Articular chondrocyte of knee joint (primary cell): ENCODE measurements at places on chromosomes 11 and 22. TPM values are rescaled to one million over a fixed set of nuclear protein-coding genes. Genes with fewer than 3 reads are reported as not detected.

E2F8 gene
- total RNA-seq, result 0.52 and 1.1 TPM in 2 replicates

WNT11 gene
- 0.52 and 1.5 TPM in 2 replicates for total RNA-seq

RPS6KB2 gene
- total RNA-seq, result 33.2 and 35.3 TPM in 2 replicates

OR5AR1 gene
- total RNA-seq, result not detected in 2 replicates

OR51B5 gene
- 0.11 and 0.26 TPM in 2 replicates for total RNA-seq

FKBP2 gene
- 32.5 and 35.7 TPM in 2 replicates for total RNA-seq

GRIK4 gene
- 0.11 and 0.13 TPM in 2 replicates for total RNA-seq

UPB1 gene
- total RNA-seq, result not detected in 2 replicates

TNNT3 gene
- total RNA-seq, result 0.43 TPM in 1 of 2 replicates, not detected in the other

ADAMTS8 gene
- total RNA-seq, result under 0.01 TPM in 1 of 2 replicates, not detected in the other

PRG2 gene
- 0.11 TPM in 1 of 2 replicates, not detected in the other for total RNA-seq

PHLDA2 gene
- total RNA-seq, result 3.1 and 3.9 TPM in 2 replicates

XNDC1N gene
- total RNA-seq, result 6.1 and 6.8 TPM in 2 replicates

APOA1 gene
- not detected in 2 replicates for total RNA-seq

DEPDC7 gene
- 15.5 and 20.8 TPM in 2 replicates for total RNA-seq

KCNC1 gene
- not detected in 2 replicates for total RNA-seq

EPS8L2 gene
- 26.9 and 28.9 TPM in 2 replicates for total RNA-seq

RHBDD3 gene
- 22.8 and 26.7 TPM in 2 replicates for total RNA-seq

CCDC81 gene
- total RNA-seq, result 0.52 and 1.1 TPM in 2 replicates

CCDC116 gene
- total RNA-seq, result 0.11 and 0.26 TPM in 2 replicates

ZNF215 gene
- total RNA-seq, result 3.4 and 3.9 TPM in 2 replicates

BMAL1 gene
- total RNA-seq, result 9.1 and 9.8 TPM in 2 replicates

SLC2A11 gene
- 12.3 and 15.3 TPM in 2 replicates for total RNA-seq

MUC6 gene
- total RNA-seq, result not detected in 2 replicates

ZDHHC5 gene
- 42.3 and 44.3 TPM in 2 replicates for total RNA-seq

MS4A2 gene
- total RNA-seq, result not detected in 2 replicates

OR51G1 gene
- total RNA-seq, result not detected in 2 replicates

APOL6 gene
- 55.9 and 75.7 TPM in 2 replicates for total RNA-seq

WBP2NL gene
- total RNA-seq, result 0.76 and 1.2 TPM in 2 replicates

C11orf87 gene
- 0.13 and 0.43 TPM in 2 replicates for total RNA-seq

MMP12 gene
- total RNA-seq, result 0.11 and 0.26 TPM in 2 replicates
